Left ventricle myocardium inferior (tissue), 1 donor: ENCODE measurements at places on chromosomes 13 and 19.

GRCh38 chr13:83333614-83334388 lies 548.5 kb downstream of the SLITRK1 start:
- no peak for DNase-seq

DNA sequence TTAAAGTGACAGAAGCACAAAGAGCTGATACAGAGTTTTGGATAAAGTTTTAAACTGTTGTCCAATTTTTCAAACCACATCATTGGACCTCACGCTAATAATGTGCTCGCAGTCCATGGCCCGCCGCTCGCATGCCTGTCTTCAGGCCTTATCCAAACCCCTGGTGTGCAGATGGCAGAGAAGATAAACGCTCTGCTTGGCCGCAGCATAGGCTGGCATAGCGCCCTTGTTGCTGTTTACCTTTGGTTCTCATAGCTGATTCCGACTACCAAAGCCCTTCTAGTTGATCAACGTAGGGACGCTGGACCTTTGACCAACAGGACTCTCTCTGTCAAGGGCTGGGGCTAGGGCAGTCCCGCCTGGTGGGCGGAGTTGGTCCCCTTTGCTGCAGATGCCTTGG lies 23.5 kb upstream of the QTRT1 start:
- no peak for DNase-seq

GRCh38 chr13:50377726-50378270 lies 362.6 kb downstream of the KCNRG start:
- DNase-seq, result no peak

GRCh38 chr13:47218611-47219010 lies 321.8 kb upstream of the HTR2A start:
- no peak for DNase-seq

GRCh38 chr13:27432180-27432579 lies 7.8 kb downstream of the GTF3A start:
- DNase-seq, result no peak

- no peak for DNase-seq
These were observed 97.4 kb downstream of the FREM2 start for GRCh38 chr13:38784036-38784880.

DNA sequence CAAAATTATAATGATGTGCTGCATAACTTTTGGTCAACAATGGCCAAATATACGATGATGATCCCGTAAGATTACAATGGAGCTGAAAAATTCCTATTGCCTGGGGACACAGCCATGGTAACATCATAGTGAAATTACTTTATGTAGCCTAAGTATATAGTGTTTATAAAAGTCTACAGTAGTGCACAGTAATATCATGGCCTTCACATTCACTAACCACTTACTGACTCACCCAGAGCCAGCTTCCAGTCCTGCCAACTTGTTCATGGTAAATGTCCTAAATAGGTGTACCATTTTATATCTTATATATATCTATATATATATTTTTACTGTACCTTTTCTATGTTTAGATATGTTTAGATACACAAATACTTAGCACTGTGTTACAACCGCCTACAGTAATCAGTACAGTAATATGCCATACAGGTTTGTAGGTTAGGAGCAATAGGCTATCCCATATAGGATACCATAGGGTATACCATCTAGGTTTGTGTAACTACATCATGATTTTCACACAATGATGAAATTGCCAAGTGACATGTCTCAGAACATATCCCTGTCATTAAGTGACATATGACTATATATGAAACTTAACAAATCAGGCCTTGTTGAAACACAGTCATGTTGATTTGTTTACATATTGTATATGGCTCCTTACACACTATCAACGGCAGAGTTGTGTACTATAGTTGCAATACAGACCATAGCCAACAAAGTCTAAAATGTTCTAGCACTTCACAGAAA lies 23.7 kb downstream of the DIS3 start:
- DNase-seq, result no peak

GRCh38 chr19:23118400-23118799 lies 1.6 kb downstream of the ZNF730 start:
- no peak for DNase-seq

DNA sequence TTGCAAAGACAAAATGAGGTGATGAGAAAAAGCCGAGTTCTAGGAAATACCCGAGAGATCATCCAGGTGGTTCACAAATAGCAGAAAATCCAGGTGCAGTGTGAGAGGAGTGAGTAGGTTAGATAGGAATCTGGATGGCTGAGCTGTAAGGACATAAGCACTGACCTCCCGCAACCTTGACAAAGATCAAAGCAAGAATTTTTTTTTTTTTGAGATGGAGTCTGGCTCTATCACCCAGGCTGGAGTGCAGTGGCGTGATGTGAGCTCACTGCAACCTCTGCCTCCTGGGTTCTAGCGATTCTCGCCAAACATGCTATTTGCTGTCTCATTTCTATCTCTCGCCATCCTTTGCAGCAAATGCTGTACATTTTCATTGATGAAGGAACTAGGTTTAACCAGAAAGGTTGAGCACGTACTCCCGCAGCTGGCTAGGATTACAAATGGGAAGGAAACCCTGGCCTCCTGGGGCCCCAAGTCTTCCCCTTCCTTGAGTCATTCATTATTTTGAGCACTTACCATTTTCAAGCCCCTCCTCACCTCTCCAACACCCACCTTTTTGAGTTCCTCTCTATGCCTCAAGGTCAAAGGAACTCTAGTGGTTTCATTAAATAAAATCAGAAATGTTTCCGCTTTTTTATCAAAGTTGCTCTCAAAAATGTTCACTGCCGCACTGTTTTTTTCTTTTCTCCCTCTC lies 38.8 kb downstream of the NLRP12 start:
- no peak for DNase-seq

DNA sequence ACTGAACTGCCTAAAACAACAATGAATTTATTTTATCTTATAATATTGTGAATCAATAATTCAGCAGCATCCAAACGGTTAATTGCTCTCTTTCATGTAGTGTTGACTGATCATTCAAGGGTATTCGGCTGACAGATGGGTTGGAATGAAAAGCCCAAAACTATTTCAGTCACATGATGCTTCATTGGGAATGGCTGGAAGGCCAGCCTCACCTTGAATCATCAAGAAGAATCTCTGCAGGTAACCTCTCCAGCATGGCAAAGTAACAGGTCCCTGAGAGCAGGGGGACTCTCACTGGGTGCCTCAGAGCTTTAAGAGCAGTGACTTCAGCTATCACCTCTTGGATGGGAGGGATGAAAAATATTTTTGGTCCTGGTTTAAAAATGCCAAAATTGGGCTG lies 1395.7 kb downstream of the OLFM4 start:
- no peak for DNase-seq
